NCI-H1694 treated with DMSO at 0.1 percent for 48 hours (cell line): ENCODE measurements at places on chromosomes 12 and 14.

DNA sequence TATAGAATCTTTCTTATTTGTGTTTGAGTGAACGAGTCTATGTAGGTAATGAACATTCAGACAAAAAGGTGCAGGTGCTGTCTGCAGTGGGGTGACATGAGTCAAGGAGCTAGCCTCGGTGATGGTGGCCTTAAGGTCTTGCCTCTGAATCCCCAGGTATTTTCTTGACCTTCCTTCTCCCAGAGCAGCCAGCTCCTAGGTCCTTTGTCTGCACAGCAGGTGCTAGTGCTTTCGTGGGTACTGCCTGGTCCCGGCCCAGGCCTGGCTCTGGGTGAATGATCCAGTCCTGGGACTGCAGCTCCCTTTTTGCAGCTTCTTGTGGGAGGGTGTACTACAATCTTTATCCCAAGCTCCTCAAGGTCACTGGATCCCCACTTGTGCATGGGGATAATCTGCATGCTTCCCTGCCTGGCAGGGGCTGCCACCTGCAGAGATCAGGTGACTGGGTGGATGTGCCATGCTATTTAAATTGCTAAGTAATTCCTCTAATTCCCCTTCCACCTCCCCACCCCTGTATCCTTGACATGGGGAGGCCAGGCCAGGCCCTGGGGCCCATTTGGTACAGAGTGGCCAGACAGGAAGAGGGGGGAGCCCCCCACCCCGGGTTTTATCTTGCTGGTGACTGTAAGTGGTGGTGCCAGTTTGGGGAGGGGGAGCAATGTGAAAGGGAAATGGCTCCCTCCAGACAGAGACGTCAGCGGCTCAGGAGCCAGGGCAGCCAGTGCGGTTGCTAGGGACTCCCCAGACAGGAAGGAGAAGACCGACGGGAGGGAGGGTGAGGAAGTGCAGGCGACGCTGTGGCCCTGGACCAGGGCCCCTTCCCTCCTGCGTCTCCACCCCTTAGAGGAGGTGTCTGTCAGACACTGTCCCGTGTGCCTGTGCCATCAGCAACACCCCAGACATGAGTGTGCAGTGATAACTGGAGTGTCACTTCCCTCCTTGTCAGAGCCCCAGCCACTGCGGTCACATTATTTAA, 6.7 kb downstream of the VASH1 start:
- no peak for DNase-seq

GRCh38 chr12:94062796-94063635, 85.4 kb upstream of the PLXNC1 start:
- no peak for DNase-seq

- DNase-seq, result no peak
Measured at GRCh38 chr12:27081668-27082111, 688 bp downstream of the C12orf71 start.

DNA sequence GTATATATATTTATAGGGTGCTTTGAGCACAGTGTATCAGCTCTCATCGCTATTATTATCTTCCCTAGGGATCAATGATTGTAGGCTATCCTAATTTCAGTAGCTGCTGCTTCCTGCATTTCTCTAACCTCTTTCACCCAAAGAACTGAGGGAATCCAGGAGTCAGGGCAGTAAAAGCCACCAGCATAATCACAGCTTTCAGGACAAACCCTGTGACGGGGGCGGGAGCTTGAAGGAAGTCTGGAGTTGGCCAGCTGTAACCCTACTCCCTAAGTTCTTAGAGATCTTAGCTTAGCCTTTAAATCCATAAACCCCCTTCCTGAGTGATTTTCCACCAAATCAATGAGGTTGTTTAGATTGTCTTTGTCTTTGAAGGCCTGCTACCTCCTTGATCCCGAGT, 33.7 kb downstream of the FLVCR2 start:
- DNase-seq, result no peak

DNA sequence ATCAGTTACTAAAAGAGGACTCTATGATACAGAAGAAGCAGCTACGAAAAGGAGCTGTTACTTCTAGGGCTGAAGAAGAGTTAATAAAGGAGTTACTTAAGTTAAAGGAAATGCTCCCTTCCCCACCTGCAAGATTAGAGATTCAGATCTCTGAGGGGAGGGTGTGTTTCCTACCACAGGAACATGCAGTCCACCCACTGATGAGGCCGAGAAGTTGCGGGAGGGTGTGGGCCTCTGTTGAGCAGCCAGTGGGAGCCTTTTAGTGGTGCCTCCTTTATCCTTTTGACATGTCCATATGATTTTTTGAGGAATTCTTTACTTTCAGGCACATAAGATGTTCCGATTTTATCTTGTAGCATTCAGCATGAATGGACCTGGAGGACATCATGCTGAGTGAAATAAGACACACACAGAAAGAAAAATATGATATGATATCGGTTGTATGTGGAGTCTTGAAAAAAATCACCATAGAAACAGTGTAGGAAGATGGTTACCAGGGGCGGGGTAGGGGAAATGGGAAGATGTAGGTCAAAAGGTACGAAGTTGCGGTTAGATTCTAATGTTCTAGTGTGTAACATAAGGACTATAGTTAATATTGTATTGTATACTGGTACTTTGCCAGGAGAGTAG, 4.4 kb upstream of the M6PR start:
- no peak for DNase-seq

DNA sequence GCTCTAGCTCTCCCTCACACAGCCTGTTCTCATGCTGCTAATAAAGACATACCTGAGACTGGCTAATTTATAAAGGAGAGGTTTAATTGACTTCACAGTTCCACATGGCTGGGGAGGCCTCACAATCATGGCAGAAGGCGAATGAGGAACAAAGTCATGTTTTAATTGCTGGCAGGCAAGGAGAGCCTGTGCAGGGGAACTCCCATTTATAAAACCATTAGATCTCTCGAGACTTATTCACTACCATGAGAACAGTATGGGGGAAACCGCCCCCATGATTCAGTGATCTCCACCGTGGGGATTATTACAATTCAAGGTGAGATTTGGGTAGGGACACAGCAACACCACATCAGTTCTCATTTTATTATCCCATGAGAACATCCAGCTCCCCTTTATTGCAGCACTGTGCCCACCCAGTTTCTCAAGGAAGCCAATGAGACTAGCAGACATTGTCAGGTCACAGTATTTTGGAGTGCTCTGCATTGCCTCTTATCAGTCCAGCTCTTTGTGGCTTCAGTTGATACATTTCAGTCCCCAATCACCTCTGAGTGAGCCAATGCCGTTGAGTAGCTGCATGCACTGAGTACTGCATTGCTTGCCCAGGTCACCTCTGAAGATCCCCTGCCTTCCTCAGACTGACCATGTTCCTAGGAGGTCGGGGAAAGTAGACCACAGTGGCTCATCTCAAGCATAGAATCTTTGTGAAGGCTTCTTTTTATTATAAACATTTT, 131.2 kb downstream of the CRADD start:
- no peak for DNase-seq

DNA sequence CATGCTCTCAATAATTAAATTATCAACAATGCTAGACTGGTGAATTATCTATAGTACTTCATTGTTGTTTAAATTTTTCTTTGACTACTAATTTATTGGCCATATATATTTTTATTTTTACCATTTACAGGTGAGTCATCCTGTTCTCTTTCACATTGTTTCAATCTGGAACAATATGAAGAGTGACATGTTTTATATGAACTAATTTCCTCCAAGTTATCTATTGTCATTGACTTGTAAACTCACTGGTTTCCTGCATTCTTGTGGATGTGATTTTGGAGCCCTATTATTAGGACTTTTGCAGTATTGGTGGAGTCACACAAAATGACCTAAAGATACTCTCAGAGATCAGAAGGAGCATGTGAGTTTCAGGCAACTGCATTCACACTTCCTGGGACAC, 297.7 kb downstream of the AEBP2 start:
- no peak for DNase-seq

DNA sequence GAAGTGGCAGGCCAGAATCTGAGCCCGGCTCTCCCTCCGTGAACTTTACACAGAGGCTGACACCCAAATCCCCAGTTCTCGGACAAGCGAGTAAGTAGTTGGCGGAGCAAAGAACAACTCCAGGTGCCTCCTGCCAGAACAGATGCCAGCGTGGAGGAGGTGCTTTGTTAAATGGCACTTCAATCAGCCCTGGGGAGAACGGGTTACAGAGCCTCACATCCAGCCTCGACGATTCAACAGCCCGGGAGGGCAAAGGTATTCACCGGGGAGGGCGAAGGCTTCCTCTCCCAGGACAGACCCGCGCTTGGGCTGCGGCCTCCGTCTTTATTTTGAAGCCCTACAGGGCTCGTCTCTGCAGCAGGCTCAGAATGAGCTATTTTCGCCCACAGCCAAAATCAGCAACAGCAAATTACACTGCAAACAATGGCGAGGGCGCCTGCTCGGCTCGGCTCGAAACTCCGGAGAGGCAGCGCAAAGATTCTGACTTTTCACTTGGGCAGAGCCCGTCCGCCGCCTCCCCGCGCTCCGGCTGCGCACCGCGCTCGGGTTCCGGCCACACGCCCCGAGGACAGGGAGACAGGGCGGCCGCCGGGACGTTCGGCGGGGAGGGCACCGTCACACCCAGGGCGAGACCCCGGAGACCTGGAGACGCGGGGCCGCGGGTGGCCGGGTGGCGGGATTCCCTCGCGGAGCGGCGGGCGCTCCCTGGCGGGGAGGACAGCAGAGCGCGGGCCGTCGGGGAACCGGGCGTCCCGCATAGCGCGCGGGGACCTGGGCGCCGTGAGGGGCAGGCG, 811 bp downstream of the TMCC3 start:
- DNase-seq, result peak; percentile 17

GRCh38 chr14:24068711-24069410, 2.5 kb upstream of the CPNE6 start:
- DNase-seq, result no peak

GRCh38 chr12:28367993-28368392, 177.7 kb downstream of the CCDC91 start:
- no peak for DNase-seq

DNA sequence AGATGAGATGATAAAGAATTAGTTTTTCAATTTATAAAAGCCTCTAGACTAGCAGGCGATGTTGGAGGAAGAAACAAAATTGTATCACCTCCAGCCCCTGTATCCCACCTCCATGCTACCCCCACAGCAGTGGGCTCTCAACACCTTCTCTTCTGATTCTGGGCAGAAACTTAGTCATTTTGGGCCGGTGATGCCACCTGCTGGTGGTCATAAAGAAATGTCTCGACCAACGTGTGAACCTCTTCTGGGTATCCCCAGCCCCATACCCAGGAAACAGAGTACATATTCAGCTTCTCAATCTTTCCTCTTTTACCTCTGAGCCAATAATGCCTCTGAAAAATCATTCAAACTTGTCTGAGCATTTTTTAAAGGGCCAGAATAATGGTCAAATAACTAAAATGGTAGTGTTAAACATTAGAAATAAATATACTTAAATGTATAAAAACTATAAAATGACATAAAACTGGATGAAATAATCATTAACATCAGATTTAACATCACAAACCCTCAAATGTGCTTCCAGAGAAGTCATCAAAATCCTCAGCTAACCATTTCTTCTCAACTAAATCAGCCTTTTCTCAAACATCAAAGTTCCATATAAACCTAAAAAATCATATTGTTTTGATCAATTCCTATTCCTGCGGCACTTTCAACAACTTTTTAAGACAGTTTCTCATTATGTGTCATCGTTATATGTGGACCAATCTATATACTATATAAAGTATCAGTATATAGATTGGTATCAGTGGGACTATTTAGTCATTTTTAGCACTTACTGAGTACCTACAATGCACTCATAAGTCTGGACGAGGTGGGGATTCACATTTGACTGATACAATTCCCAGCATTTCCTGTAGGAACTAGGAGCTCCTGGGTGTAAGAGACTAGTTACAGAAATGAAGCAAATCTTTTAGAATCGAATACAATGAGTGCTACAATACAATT, 69.4 kb downstream of the ATXN2 start:
- peak; percentile 27 for DNase-seq

DNA sequence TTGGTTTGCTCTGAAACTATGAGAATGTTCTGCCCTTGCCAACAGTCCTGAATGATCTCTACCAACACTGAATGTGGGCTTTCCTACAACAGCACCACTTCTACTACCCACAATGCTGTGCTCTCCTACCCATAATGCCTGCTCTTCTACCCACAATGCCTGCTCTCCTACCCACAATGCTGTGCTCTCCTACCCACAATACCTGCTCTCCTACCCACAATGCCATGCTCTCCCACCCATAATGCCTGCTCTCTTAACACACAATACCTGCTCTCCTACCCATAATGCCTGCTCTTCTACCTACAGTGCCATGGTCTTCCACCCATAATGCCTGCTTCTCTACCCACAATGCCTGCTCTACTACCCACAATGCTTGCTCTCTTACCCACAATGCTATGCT, 92.3 kb downstream of the KCNK13 start:
- no peak for DNase-seq

DNA sequence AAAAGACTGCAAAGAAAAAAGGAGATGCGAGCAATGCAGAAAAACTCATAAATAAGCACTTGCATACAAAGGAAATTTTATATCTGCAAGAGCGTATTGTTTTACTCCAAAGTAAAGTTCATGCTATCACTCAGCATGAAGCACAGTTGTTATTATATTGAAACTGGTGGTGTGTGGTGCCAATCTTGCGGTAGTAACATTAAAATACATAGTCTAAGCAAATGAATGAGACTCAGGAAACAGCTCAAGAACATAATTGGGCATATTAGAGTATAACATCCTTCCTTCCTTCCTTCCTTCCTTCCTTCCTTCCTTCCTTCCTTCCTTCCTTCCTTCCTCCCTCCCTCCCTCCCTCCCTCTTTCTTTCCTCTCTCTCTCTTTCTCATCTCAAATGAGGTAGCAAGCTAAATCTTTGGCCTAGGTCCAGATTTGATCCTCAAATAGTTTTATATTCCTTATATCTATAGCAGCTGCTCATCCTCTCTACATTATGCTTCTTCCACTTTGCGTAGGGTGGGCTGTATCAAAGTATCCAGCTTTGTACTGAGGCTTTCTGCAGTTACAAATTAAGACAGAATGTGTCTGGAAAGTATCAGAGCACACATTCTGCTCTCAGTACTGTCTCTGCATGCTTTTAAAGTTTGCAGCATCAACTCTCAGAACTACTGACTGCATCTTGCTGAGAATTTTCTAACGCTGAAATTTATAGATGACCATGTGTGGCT, 718.3 kb downstream of the RERGL start:
- no peak for DNase-seq

DNA sequence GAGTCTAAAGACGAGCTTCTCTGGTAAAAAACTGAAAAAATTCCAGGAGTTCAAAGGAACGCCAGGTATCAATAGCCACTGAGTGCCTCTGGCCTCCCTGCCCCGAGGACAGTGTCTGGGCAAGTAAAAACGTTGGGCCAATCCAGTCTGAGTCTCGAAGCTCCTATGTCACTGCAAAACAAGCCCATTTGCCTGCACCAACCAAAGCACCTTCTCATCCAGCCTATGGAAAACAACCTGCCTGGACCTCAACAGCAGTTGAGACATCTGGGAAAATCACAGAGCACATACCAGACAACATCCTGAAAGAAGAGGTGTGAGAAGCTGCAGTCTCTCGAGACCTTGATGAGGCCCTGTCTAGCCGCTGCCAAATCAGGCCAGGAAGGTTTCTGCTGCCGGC, 56.6 kb downstream of the RNF34 start:
- no peak for DNase-seq

GRCh38 chr12:42587601-42588523, 1.7 kb downstream of the PRICKLE1 start:
- no peak for DNase-seq
